ENCODE measurements at places on chromosomes 4 and X.

GRCh38 chr4:99861120-99861905, 32.9 kb downstream of the LAMTOR3 start:
- no peak for DNase-seq

DNA sequence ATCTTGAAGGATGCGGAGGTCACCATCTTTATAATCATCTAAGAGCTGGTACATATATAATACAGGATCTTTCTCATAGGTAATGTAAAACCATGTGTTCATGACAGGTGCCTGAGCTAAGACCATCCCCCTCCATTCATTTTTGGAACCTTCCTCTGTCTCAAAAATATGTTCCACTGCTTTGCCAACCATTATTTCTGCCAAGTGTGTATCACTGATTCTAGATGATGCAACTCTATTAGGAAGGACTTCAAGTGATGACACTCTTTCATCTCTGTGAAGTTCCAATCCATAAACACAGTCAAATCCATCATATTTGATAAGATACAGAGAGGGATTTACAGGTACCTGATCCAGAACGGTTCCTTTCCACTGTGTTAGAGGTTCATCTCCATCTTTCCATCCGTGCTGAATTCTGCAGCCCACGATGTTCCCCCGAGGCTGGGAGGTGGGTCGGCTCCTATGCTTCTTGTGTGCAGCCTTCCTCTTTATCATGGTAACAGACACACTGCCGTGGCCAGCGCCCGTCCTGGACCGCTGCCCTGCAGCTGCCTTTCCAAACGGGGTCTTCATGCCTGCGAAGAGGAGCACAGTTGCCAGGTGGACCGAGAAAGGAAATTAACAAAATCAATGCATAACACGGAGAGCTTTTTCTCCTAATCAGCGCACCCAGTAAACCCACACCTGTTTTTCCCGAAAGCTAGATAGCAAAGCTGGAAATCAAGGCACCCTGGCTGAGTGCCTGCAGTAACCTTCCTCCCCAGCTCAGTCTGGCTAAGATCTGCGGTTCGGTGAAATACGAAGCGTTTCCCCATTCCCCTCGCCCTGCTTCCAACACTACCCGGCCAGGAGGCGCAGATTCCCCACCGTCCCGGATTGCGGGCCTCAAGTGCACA, 718 bp downstream of the SPIN3 start:
- DNase-seq: peak; percentile 0

GRCh38 chrX:19968276-19968675, 22.6 kb downstream of the BCLAF3 start:
- no peak for DNase-seq

DNA sequence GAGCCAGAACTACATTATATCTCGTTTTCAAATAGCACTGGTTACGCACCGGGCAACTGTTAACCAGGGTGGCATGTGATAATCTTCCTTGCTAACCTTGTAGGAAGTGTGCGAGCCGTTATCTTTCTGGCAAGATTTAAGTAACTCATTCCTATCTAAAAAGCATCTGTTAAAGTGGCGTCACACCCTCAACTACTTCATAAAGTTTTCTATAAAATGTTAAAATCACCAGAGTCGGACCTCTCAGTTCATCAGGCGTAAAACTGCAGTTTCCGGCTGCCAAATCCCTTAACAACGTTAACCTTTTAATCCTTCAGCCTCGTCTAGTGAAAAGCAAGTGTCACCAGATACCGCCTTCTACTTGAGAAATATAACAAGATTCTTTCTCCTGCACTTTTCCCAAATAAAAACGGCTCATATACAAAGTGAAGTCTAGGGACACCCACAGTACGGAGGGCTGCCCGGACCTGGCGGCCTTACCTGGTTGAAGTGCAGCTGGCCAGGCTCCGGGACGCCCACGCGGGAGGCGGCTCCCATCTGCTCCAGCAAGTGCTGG, 1.2 kb downstream of the SLC39A8 start:
- DNase-seq: no peak

GRCh38 chr4:123976285-123976684, 579.7 kb downstream of the SPRY1 start:
- DNase-seq: peak; percentile 84

- peak; percentile 38 for DNase-seq
Measured at GRCh38 chr4:75547647-75548387, 8.0 kb upstream of the ODAPH start.

- no peak for DNase-seq
Measured at GRCh38 chr4:187183826-187184225, 460.2 kb upstream of the FAT1 start.

DNA sequence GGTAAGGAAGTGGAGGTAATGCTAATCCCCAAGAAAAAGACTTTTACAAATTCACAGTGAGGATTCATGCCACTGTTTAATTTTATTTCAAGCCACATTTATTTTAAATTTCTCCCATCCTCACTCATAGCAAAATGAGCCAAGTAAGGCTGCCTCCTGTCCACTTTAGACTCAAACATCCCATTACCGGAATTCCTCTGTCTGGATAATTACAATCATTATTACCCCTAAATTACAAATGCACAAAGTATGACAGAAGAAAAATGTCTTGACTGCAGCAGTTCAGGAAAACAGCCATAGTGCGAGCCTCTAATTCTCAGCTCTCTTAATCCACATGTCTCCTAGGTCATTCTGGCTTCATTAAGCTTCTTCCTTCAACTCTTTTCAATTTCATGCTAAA, 57.0 kb downstream of the MAPK10 start:
- no peak for DNase-seq

DNA sequence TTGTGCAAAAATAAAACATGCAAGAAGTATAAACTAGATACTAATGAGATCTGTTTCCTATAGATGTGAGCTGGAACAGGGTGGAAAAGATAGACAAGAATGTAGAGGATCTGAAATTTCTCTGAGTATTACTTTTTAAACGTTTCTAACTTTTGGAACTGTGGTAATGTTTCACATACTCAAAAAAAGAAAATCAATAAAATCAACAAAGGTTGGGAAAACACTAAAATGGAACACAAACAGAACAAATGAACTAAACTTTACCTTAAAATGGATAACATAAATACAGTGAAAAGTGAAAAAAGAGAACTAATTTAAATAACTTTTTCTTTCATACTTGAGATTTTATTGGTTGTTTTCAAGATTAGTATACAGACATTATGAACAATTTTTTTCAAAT, 32.0 kb upstream of the MBNL3 start:
- no peak for DNase-seq

GRCh38 chr4:130368668-130369067, 1272.7 kb downstream of the C4orf33 start:
- DNase-seq: no peak

DNA sequence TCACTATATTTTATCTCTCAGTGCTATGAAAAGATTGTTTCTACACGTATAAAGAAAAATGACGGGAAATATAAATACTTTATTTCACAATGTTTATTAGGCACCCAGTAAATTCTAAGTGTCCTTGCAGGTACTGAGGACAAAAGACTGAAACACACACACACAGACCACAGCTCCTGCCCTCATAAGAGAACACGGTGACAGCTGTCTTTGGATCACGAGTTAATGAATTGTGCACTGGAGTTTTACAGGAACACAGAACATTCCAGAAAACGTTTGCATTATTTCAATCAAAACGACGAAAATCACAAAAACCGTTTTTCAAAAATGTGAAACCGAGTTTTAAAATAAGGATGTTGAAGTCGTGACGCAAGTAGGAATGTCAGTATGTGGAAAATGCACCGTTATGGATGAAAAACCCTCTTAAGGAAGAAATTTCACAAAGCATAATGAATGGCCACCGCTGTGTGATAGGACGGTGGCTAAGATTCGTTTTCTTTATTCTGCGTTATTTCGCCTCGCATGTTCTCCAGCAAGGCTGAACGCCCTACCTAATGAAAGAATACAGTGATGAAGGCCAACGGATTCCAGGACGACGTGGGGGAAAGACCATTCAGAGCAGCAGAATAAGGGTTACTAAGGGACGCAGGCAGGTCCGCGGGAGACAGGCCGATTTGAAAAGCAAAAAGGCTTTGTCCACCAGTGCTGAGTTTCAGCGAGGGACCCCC, 24.2 kb downstream of the FAM156A start:
- no peak for DNase-seq

GRCh38 chr4:2831611-2832308, 11.9 kb upstream of the ADD1 start:
- no peak for DNase-seq

DNA sequence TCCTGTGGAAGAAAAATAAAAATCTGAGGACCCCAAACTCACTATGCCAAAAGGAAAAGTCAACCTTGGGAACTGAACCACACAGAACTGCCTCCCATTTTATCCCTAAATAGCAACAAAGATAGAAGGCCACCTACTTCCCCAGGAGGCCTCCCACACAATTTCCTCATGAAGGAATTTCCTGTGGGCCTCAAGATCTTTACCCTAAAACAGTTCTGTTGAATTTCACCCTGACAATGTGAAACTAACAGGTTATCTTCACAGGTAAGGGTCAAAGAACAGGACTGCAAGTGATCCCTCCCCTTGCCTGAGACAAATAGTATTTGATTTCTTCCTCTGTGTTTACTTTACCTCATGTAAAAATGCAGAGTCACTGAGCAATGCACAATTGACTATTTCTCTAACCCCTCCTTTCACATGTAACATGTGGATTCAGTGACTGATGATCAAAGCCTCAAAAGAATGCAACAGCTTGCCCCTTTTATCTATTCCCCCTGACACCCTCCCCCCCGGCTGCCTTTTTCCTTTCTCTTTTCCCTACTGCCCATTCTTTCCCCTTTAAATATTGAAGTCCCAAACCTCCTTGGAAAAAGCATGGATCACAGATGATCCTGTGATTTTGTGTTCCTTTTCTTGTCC, 33.3 kb downstream of the MEPE start:
- DNase-seq: no peak

GRCh38 chr4:16075061-16075460, 8.8 kb downstream of the PROM1 start:
- no peak for DNase-seq

Measured in dermis microvascular lymphatic vessel endothelial cell (primary cell).